ENCODE measurements at places on chromosomes 6 and 20.

- no peak for DNase-seq
These were observed 31.8 kb upstream of the HBS1L start for GRCh38 chr6:135086414-135086764.

DNA sequence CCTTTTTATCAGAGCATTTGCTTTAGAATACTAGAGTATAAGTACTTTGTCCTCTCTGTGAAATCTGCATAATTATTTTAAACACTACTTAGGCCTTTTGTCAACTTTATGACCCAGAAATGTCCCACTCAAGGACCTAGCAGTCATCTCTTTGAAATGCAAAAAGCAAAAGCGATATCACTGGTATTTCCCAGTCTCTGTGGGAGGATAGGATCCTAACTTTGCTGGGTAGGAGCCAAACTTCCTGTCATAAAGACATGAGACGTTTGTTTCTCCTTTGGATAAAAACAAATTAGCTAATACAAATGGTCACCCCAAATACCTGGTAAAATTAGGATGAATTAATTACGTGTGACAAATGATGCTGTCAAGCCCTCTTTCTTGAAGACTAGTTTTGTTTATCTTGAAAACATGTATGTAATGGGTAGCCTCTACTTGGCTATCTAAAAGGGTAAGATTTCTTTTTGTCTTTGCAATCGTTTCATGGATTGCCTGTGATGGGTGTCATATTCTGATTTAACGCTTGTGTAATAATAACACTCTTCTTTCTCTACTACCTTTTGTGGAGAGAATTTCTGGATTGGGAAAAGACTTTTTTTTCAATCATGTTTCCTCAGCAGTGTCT, 36.2 kb downstream of the DCDC2 start:
- DNase-seq = no peak

GRCh38 chr6:6556738-6557503, 31.6 kb upstream of the LY86 start:
- DNase-seq = peak; percentile 16

- DNase-seq = peak; percentile 69
These were observed 21.5 kb downstream of the OR2B2 start for GRCh38 chr6:27890445-27891319.

DNA sequence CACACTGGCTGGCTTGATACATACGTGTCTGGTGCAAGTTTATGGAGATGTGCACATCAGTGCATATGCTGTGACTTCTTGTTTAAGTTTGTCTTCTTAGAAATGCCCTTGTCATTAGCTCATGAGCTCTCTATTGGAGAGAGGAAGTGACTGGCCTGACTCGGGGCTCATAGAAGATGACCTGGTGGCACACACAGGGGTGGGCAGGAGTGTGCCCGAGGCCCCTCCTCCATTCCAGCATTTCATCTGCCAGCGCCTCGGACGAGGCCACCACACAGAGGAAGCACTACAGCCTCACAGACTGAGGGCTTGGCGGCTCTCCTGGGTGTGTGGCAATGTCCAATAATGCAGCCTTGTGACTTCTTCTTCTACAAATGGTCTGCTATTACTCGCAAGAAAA, 109.7 kb downstream of the FAM120B start:
- no peak for DNase-seq

- DNase-seq = no peak
These were observed 27.2 kb upstream of the CNKSR3 start for GRCh38 chr6:154537511-154538325.

- DNase-seq = no peak
These were observed 285.8 kb upstream of the SULF2 start for GRCh38 chr20:48070991-48071652.

DNA sequence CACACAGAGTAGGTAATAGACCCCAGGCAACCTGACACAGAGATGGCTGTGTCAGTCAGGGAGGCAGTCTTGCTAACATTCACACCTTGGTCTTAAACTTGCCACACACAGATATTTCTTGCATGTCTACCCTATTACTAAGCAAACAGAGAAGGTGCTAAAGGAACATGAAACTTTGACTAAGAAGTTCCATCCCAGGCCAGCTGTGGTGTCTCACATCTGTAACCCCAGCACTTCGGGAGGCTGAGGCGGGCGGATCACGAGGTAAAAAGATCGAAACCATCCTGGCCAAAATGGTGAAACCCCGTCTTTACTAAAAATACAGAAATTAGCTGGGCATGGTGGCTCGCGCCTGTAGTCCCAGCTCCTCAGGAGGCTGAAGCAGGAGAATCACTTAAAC, 222.4 kb upstream of the JARID2 start:
- DNase-seq = peak; percentile 73

- no peak for DNase-seq
These were observed 7.9 kb upstream of the WFDC10A start for GRCh38 chr20:45621593-45621992.

DNA sequence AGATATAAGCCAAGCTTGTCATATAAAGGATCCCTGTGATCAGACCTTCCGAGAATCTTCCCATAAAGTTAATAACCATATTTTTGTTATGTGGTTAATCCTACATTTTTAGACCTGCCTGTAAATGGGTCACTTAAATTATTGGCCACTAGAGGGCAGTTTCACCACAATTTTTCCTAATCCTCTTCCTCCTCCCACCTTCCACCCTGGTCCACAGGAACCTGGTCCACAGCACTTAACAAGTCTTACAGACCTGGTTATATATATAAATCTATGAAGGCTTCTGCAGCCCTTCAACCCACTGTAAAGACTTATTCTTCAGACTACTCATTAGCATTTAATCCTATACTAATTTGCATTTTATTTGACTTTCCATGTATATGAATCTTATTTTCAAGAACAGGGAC, 28.3 kb downstream of the MRS2 start:
- DNase-seq = no peak

- no peak for DNase-seq
These were observed 411.8 kb upstream of the SULF2 start for GRCh38 chr20:48197066-48197465.

- no peak for DNase-seq
These were observed 140.7 kb downstream of the SMOC2 start for GRCh38 chr6:168581706-168582105.

DNA sequence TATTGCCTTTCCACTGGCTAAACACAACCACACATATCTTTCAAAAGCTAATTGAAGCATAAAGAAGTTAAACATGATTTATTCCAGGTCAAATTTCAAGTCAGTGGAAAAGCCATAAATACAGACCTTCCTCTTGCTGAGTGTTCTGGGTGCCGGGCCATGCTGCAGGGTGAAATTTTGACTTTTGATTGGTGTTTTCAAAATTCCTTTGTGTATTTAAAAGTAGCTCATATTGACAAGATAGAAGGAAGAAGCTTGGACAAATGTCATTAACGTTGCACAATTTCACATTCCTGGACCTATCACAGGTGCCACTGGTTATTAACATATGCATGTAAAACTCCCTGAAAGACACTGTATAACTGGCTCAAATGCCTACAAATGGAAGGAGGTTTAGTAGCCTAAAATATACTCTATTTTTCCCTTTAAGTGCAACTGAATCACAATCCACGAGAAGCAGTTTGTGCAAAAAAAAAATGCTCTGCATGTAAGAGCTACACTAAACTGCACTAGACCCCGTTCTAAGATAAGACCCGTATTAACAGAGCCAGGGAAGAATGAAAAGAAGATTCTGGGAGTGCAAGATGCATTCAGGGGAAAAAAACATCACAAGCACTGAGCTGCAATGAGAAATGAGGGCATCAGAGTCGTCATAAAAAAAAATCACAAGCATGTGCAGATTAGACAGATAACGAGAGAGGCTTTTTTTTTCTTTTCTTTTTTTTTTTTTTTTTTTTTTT, 30.4 kb downstream of the ATXN1 start:
- DNase-seq = no peak

- no peak for DNase-seq
These were observed 4.9 kb downstream of the GTPBP2 start for GRCh38 chr6:43623880-43624785.

- peak; percentile 12 for DNase-seq
These were observed 1.1 kb downstream of the CD164 start for GRCh38 chr6:109381061-109381746.

DNA sequence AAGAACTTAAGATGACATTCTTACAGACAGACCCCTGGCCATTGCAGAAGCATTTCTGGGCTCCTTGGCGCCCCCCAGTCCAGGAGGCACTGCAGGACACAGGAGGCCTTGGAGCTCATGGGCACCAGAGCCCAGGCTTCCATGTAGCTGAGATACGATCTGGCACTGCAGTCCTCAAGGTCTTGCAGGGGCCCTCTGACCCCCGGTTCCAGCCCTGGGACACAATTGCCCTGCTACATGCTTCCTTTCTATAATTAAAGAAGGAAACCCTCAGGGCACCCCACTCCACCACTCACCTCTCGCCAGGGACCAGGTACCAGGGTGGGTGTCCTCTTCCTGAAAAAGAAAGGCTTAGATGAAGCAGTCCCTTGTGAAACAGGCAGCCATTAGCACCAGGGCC, 33.6 kb downstream of the WFDC3 start:
- no peak for DNase-seq

DNA sequence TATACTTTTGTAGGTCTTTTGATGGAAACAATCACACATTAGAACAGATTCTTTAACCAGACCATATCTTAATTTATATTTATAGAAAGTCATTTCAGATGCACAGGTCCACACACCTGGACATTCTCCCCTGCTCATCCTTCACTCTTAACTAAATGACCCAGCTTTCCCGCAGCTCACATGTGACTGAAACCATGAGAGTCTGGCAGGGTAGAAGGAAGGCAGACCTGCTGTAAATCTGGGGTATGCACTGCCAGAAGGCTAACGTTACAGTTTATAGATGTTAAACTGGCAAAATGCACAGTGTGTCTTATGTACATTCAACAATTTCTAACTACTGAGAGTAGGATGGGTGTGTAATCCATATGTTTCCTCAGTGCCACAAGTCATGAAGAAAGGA, 359.5 kb upstream of the SPTLC3 start:
- no peak for DNase-seq

DNA sequence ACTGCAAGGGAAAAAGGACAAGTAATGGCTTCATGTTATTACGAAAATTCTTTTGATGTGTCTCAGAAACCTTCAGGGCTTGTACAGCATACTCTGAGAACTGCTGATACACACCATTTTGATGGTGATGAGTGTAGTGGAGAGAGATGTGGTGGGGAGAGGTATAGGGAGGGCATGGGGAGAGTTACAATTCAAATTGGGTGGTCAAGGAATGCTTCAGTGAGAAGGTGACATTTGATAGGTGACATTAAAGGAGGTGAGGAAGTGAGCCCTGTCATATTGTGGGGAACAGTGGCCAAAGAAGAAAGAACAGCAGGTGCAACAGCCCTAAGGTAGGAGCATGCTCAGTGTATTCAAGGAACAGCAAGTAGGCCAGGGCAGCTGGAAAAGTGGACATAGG, 318.9 kb downstream of the CLIC5 start:
- DNase-seq = no peak

DNA sequence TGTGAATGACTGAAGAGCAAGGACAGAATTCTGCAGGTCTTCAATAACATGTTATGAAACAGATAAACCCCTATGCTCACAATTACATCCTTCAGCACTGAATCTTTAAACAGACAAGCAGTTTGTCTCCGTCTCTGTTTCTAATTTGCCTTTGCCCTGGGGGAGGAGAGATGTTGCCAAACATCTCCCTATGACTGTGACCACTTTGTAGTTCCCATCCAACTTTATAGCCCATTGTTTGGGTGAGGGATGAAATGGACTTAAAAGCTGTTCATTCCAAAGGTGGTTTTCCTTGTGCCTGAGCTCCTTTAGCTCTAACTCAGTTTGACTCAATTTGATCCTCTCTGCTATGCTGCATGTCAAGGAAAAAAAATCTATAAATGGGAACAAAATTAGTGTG, 19.5 kb upstream of the ADTRP start:
- no peak for DNase-seq

- DNase-seq = no peak
These were observed 12.4 kb downstream of the KIAA1755 start for GRCh38 chr20:38248133-38248532.

GRCh38 chr6:72037006-72037405, 150.7 kb downstream of the RIMS1 start:
- no peak for DNase-seq

DNA sequence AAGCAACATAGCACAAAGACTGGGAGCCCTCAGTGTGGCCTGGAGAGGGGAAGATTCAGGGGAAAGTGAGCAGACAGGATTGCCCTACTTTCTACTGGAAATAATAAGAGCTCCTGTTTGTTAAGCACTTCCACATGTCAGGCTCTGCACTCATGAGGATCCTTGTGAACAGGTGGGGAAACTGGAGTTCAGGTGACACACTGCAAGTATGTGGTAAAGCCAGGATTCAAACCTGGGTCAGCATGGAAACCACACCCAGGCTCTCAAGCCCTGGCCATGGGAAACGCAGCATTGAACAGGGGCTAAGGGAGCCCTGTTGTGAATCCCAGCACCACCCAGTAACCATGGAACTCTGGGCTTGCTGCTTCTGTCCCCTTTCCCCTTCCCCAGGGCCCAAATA, 42.8 kb upstream of the ID1 start:
- DNase-seq = no peak

GRCh38 chr6:37952027-37952426, 132.5 kb downstream of the ZFAND3 start:
- no peak for DNase-seq

DNA sequence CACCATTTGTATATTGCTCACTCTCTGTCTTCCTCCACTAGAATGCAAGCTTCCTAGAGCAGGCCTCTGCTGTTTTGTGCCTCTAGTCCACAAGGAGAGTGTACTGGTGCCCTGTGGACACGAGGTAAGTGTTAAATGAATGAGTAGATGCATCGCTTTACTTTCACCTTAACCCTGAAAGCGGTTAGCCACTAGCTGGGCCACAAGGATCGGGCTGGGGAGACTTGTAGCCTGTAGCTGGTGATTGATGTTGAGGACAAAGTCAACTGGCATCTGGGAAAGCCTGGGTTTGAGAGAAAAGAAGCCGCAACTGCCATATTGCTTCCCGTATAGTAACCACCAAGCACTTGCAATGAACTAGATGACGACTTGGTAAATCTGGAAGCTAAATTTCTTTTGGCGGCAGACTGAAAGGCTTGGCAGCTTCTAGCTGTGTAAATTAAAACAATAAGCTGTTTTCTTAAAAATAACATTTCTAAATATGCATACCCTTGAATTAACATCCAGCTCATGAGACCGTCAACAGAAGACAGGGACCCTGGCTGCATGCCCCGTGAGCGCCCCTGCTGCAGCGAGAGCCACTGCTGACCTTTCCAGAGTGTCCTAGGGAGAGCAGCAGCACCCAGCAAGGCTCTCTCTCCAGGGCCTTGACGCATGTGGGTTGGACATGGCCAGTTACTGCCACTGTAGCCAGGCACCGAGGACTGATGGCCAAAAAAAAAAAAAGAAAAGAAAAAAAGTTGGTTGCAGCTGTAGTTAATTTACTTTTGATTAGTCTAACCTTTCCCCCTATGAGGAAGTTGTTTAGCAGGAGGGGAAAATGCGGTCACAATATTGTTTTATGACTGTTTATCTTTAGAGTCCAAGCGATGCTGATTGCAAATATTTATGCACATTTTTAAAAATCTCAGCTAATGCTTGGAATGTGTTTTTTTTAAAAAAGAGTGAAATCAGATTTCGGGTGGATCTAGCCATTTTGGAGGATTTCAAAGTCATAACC, 315.1 kb downstream of the TFAP2C start:
- no peak for DNase-seq

GRCh38 chr20:24442909-24443308, 26.5 kb upstream of the SYNDIG1 start:
- no peak for DNase-seq
